ENCODE measurements at places on chromosomes 2 and 18. TPM values are rescaled to one million over a fixed set of nuclear protein-coding genes. Genes with fewer than 3 reads are reported as not detected.

DNA sequence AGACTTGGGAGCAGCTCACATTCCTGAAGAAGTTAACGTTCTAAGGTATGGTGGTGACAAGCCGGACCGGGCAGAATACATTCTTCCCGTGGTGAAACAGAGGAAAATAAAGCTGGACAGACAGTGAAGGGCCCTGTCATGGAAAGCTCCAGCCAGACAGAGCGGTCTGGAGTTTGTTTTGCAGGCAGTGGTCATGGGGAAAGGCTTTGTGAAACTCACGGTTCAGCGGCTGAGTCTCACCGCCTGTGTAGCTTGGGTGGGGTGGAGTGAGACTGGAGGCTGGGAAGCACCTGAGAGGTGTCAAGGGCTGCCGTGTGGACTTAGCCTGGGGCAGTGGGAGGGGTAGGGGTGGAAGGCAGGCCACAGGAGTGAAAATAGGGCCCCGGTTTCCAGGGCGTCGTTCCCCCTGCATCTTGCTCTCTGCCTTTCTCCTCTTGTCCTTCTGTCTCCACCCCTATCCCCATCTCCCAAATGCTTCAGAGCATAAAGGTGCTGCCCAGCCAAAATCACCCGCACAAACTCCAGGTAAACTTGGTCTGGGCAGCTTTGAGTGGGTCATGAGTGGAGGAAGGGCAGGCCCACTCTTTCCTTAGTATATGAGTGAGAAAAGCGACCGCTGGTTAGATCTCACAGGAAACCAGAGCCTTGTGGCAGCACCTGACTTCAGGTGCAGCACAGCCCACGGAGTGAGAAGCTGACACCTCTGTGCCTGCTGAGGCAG is 11.4 kb upstream of the SLC20A1 start:
- H3K27me3 ChIP-seq = no peaks in the 10 kb centered on the region
- peaks cover 74% of the 10 kb centered on the region for H3K4me1 ChIP-seq
- H3K4me3 ChIP-seq = no peak overlapping the region
- H3K36me3 ChIP-seq = no peaks in the 10 kb centered on the region
- peak; percentile 24 for DNase-seq
- no peak overlapping the region for H3K27ac ChIP-seq

The SNTG2 gene
- polyA plus RNA-seq = 0.55 TPM

GRCh38 chr2:67389788-67390187 is 7.3 kb upstream of the ETAA1 start:
- no peaks in the 10 kb centered on the region for H3K27me3 ChIP-seq
- no peak overlapping the region for H3K4me3 ChIP-seq
- no peak overlapping the region for H3K27ac ChIP-seq
- no peaks in the 10 kb centered on the region for H3K4me1 ChIP-seq

DNA sequence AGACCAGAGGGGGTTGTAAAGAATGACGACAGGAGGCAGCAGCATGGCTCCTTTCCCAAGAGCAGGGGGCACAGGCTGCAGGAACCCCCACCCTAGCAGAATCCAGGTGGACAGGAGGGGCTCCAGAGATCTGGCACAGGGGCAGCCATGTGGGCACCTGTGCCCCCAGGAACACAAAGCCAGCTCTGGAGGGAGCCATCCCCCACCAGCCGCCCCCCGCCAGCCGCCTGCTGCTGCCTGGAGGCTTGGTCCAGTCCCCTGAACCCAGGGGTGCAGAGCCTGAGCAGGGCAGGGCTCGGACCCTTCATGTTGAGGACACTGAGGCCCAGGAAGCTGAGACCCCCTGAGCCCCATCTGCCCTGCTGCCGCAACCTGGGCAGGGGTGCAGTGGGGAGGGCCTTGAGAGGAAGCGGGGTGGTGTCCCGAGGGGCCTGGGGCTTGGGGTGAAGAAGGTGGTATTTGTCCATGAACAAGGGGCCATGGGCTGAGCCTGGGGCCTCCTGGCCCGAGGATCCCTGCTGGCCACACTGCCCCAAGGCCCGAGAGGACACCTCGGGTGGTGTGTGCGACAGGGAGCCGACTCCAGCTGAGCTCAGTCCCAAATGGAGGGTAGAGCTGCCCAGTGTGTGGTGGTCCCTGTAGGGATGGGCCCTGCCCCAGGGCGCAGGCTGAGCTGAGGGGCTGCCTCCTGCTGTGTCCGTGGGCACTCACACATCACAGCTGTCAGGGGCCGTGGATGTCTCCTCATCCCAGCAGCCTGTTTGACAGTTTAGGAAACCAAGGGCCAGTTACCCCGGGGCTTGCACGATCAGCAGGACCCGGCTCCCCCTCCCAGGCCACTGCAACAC is 39.8 kb upstream of the SNED1 start:
- H3K4me3 ChIP-seq = no peak overlapping the region
- H3K27ac ChIP-seq = no peak overlapping the region
- H3K36me3 ChIP-seq = no peaks in the 10 kb centered on the region
- DNase-seq = no peak

- H3K4me1 ChIP-seq = no peaks in the 10 kb centered on the region
- H3K27ac ChIP-seq = no peak overlapping the region
- H3K36me3 ChIP-seq = no peaks in the 10 kb centered on the region
- no peak overlapping the region for H3K4me3 ChIP-seq
- H3K27me3 ChIP-seq = no peaks in the 10 kb centered on the region
- DNase-seq = no peak
Observed at GRCh38 chr2:144006139-144006538, 513.8 kb downstream of the ZEB2 start.

DNA sequence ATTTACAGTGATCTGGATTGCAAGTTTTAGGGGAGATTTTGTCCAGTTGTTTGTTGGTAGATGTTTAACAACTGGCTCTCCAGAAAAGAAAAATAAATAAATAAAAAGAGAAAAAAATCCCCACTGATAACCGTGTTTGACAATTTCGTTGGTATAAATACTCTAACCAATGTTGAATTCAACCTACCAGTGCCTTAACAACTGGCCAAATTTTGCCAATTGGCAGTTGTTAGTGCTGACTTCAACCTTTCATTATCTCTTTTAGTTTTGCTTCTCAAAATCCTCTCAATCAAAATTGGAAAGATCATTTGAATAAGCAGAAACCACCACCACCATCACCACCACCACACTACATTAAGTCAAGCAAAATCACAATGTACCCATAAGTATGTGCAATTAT is 490.3 kb downstream of the PIK3C3 start:
- no peak for DNase-seq
- H3K27me3 ChIP-seq = no peaks in the 10 kb centered on the region
- H3K27ac ChIP-seq = no peak overlapping the region
- H3K4me3 ChIP-seq = no peak overlapping the region
- H3K4me1 ChIP-seq = no peaks in the 10 kb centered on the region

- H3K4me3 ChIP-seq = no peak overlapping the region
- H3K4me1 ChIP-seq = no peaks in the 10 kb centered on the region
- no peak for DNase-seq
- no peaks in the 10 kb centered on the region for H3K36me3 ChIP-seq
Observed at GRCh38 chr2:135009339-135009738, 37.9 kb downstream of the MAP3K19 start.

- no peak overlapping the region for H3K27ac ChIP-seq
- no peaks in the 10 kb centered on the region for H3K4me1 ChIP-seq
- peaks cover 54% of the 10 kb centered on the region for H3K36me3 ChIP-seq
- DNase-seq = no peak
- no peaks in the 10 kb centered on the region for H3K27me3 ChIP-seq
Observed at GRCh38 chr18:13095466-13095865, 104.3 kb downstream of the CEP192 start.

GRCh38 chr2:88110830-88111229 is 17.0 kb downstream of the FABP1 start:
- no peak for DNase-seq
- no peaks in the 10 kb centered on the region for H3K27me3 ChIP-seq
- H3K36me3 ChIP-seq = no peaks in the 10 kb centered on the region
- no peak overlapping the region for H3K4me3 ChIP-seq
- no peak overlapping the region for H3K27ac ChIP-seq

- H3K27ac ChIP-seq = no peak overlapping the region
- H3K4me3 ChIP-seq = no peak overlapping the region
- no peaks in the 10 kb centered on the region for H3K36me3 ChIP-seq
- H3K4me1 ChIP-seq = no peaks in the 10 kb centered on the region
- no peak for DNase-seq
Observed at GRCh38 chr18:56541793-56542192, 96.6 kb downstream of the TXNL1 start.

The PLA2R1 gene
- not detected for polyA plus RNA-seq

GRCh38 chr2:222701721-222702131 is 30.3 kb downstream of the MOGAT1 start:
- H3K4me3 ChIP-seq = no peak overlapping the region
- H3K4me1 ChIP-seq = peaks cover 3% of the 10 kb centered on the region
- no peak overlapping the region for H3K27ac ChIP-seq
- no peaks in the 10 kb centered on the region for H3K36me3 ChIP-seq
- H3K27me3 ChIP-seq = peaks cover 4% of the 10 kb centered on the region

GRCh38 chr2:216131175-216131926 is 22.2 kb downstream of the XRCC5 start:
- no peak overlapping the region for H3K4me3 ChIP-seq
- peaks cover 81% of the 10 kb centered on the region for H3K36me3 ChIP-seq
- no peak for DNase-seq
- H3K27me3 ChIP-seq = no peaks in the 10 kb centered on the region
- H3K4me1 ChIP-seq = peaks cover 47% of the 10 kb centered on the region

- H3K36me3 ChIP-seq = no peaks in the 10 kb centered on the region
- H3K4me3 ChIP-seq = no peak overlapping the region
- no peak overlapping the region for H3K27ac ChIP-seq
- H3K4me1 ChIP-seq = no peaks in the 10 kb centered on the region
- no peaks in the 10 kb centered on the region for H3K27me3 ChIP-seq
Observed at GRCh38 chr2:190846746-190847145, 33.9 kb upstream of the GLS start.

DNA sequence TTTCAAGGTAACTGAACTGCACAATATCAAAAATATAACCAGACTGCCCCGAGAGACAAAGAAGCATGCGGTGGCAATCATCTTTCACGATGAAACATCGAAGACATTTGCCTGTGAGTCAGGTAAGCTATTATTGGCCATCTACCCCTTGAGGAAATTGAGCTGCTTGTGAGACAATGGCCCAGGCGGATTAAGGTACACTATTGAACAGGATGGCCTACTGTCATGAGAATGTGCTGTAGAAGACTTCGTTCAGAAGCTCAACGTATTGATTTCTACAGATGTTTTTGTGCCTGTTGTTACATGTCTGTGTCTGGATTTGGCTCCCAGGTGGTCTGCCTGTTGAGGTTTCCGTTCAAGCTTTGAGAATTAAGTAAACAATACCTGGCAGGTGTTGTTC is 198.7 kb downstream of the DOK6 start:
- no peaks in the 10 kb centered on the region for H3K36me3 ChIP-seq
- no peaks in the 10 kb centered on the region for H3K27me3 ChIP-seq
- DNase-seq = no peak

GRCh38 chr2:159093497-159093896 is 125.1 kb downstream of the TANC1 start:
- H3K4me1 ChIP-seq = peaks cover 42% of the 10 kb centered on the region
- no peak overlapping the region for H3K4me3 ChIP-seq
- no peak overlapping the region for H3K27ac ChIP-seq
- H3K36me3 ChIP-seq = no peaks in the 10 kb centered on the region
- no peaks in the 10 kb centered on the region for H3K27me3 ChIP-seq
- DNase-seq = no peak

The ACVR1 gene
- 16.1 TPM for polyA plus RNA-seq

- no peak overlapping the region for H3K27ac ChIP-seq
- H3K4me1 ChIP-seq = peaks cover 19% of the 10 kb centered on the region
- no peak for DNase-seq
- H3K27me3 ChIP-seq = no peaks in the 10 kb centered on the region
- H3K36me3 ChIP-seq = no peaks in the 10 kb centered on the region
Observed at GRCh38 chr2:119856469-119856901, 96.8 kb downstream of the PTPN4 start.

- H3K4me1 ChIP-seq = no peaks in the 10 kb centered on the region
- H3K27ac ChIP-seq = no peak overlapping the region
- no peak for DNase-seq
- H3K36me3 ChIP-seq = no peaks in the 10 kb centered on the region
- no peaks in the 10 kb centered on the region for H3K27me3 ChIP-seq
- H3K4me3 ChIP-seq = no peak overlapping the region
Observed at GRCh38 chr2:109711230-109712122, 82.6 kb upstream of the RGPD5 start.

GRCh38 chr18:54329787-54330186 is 27.9 kb downstream of the STARD6 start:
- no peak overlapping the region for H3K4me3 ChIP-seq
- H3K36me3 ChIP-seq = no peaks in the 10 kb centered on the region
- DNase-seq = no peak
- H3K27me3 ChIP-seq = no peaks in the 10 kb centered on the region
- no peak overlapping the region for H3K27ac ChIP-seq
- no peaks in the 10 kb centered on the region for H3K4me1 ChIP-seq

The RETREG2 gene
- polyA plus RNA-seq = 76.5 TPM

DNA sequence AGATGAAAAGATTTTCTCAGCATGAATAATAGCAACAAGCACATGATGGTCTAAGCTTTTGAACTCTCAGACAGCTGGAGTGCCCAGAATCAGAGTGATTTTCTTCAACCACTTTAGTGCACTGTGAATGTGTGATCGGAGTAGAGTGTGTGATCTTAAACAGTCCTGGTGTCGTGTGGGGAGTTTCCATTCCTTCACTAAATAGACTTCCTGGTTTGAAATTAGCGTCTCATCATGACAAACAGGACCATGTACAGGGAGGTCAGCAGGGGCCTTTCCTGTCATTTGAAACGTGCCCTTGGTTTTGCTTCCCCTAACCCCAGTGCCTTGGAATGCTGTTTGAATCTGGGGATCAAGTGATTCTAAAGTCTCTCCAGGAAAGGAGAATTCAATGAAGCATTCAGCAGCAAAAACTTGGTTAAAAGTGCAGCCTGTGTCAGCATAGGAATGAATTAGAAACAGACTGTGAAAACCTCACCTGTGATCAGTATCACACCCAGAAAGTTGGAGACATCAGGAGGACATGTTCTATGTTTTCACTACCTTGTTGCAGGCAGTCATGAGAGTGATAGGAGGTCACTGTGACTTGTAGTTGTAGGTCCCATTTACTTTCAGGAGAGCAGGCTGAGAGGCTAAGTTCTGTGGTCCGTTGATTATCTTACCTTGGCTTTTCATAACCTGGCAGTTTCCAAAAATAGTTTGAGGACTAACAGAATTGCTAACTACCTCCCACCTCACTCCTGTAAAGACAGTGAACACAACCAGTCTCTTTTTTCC is 400.3 kb downstream of the MTX2 start:
- no peak overlapping the region for H3K27ac ChIP-seq
- no peaks in the 10 kb centered on the region for H3K4me1 ChIP-seq
- H3K4me3 ChIP-seq = no peak overlapping the region
- no peaks in the 10 kb centered on the region for H3K36me3 ChIP-seq

The SMYD1 gene
- not detected for polyA plus RNA-seq

GRCh38 chr2:110802208-110802932 is 70.0 kb downstream of the ACOXL start:
- no peak for DNase-seq
- H3K27ac ChIP-seq = no peak overlapping the region
- no peaks in the 10 kb centered on the region for H3K36me3 ChIP-seq
- H3K4me3 ChIP-seq = no peak overlapping the region
- H3K27me3 ChIP-seq = no peaks in the 10 kb centered on the region
- H3K4me1 ChIP-seq = peaks cover 15% of the 10 kb centered on the region

- no peak for DNase-seq
- H3K4me3 ChIP-seq = no peak overlapping the region
- no peaks in the 10 kb centered on the region for H3K27me3 ChIP-seq
- H3K36me3 ChIP-seq = peaks cover 11% of the 10 kb centered on the region
Observed at GRCh38 chr18:46009125-46009840, 42.2 kb upstream of the EPG5 start.

The TMEM18 gene
- polyA plus RNA-seq = 23.5 TPM

The TTR gene
- not detected for polyA plus RNA-seq
